ENCODE measurements at places on chromosomes 5 and 9.

GRCh38 chr5:154652746-154653417 lies 102.3 kb upstream of the LARP1 start:
- no peak for DNase-seq

GRCh38 chr5:135977375-135977928 lies 22.7 kb upstream of the LECT2 start:
- peak; percentile 83 for DNase-seq

DNA sequence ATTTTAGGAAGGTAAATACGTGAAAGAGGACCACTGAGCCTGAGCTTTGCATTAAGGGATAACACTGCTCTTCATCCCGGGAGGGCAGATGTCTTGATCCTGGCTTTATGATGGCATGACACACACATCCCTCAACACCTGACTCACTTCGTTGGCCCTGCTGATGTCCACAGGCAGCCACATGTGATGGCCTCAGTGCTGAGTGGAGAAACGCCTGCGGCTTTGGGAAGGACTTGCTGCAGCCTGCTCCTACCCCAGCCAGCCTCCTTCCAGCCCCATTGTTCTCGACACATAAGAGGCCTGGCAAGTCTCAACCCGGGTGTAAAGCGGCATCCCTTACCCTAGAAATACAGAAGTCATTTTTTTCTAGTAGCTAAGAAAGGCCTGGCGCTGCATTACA lies 169.0 kb downstream of the SYK start:
- DNase-seq = no peak

DNA sequence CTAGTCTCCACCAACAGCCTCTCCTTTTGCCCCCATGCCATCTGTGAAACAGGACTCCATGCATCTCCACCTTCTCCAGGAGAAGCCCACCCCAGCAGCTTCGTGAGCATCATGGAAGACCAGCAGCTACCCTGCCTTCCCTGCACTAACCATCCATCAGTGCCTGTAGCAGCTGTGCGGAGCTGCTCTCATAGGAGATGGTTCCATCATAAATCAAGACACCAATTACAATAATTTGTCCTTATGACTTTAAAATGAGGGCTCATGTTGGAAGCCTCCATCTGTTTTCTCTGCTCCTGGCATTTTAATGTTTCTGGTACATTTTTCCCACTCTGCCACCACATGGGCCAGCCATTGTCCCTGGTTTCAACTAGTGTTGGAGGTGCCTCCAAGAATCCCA lies 69.9 kb downstream of the FGF1 start:
- DNase-seq = no peak

DNA sequence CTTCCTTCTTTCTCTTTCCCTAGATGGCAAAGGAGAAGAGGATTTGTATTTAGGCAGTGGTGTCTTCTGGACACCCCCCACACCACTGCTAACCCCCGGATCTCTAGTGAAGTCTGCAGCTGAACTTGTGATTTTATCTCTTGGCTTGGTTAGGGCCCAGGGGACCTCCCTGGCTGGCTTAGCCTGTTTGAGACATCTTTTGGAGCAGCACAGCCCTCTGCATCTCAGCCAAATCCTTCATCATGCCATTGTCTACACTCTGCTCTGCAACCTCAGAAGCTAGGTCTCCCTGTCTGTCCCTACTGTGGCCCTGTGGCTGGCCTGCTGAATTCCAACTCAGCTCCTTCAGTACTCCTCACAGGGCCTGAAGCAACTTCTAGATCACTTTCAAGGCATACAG lies 81.7 kb downstream of the MUSK start:
- DNase-seq = no peak

DNA sequence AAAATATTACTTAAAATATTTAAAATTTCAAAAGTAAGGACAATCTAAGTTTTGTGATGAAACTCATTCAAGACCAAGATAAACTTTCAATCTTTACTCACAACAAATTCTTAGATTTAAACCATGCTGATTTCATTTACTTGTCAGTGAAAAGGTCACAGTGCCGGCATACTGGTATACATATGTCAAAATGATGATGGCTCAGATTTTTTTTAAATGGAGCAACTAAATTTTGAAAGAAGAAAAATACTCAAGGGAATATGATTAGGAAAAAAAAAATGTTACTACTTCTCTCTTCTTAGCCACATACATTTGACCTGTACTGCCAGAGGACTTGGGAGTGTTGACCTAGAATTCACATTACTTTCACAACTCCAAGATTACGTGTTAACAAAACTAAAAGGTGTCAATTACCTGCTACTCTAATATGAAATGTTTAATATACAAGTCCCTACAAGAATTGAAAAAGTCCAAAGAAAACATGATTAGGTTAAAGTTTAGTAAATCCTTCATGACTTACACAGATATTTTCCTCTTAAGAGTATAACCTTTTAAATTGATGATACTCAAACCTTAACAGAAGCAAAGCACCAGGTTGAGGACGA lies 4.6 kb downstream of the EFNA5 start:
- no peak for DNase-seq

DNA sequence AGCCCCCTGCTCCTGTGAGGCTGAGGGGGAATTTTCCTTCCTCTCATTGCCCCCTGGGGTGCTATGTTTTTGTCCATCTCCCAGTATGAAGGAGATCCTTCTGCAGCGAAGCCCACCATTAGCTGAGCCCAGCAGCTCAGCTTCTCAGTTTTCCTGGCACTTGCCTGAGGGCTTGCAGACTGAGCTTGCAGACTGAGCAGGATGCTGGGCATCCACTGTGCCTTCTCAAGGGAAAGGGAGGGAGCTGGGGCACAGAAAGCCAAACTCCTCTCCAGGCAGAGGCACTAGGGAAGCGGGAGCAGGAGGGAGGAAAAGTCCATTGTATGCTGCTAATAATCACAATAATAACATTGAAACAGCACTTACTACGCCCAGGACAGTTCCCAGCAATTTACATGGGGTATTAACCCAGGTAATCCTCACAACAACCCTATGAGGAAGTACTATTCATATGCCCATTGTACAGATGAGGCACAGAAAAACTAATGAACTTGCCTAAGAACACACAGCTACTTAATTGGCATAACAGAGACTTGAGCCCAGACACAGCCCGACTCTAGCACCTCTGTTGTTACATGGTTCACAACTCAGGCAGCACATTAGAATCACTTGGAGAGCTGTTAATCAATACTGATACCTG lies 86.9 kb upstream of the SSBP2 start:
- peak; percentile 49 for DNase-seq

DNA sequence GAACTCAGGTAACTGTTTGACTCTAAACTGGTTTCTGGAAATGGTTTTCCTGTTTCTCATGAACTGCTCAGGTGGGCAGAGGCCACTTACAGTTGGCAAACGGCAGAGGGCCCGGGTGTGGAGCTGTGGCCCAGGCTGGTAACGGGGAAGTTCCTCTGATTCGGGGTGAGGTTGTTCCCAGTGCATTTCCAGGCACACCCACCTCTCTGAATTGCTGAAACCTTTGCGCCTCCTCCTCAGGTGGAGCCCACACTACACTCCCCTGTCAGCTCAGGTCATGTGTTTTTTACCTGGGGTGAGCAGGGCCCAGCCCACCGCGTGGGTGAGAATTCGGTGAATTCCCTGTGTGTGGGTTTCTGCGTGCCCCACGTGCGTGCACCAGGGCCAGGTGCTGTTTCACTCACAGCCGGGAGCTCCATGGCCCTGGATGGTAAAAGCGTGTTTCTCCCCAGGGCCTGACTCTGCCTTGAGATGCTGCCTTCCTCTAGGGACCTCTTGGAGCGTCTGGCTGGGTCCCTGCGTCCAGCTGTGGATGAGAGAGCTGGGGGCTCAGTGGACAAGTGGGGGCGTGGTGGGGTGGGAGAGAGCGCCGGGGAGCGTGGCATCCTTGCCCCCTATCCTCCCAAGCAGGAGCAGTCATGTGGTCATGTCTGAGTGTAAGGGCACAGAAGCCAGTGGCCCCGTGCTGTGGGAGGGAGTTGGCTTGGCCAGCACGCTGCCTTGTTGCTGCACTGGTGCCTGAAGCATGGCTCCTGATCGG lies 33.5 kb upstream of the LPCAT1 start:
- DNase-seq = no peak

GRCh38 chr9:125998837-125999503 lies 251.8 kb downstream of the PBX3 start:
- DNase-seq = no peak

- peak; percentile 50 for DNase-seq
Measured at GRCh38 chr9:103397868-103398600, 402.9 kb downstream of the CYLC2 start.

- DNase-seq = no peak
Measured at GRCh38 chr5:65157906-65158603, 323.7 kb downstream of the ADAMTS6 start.

DNA sequence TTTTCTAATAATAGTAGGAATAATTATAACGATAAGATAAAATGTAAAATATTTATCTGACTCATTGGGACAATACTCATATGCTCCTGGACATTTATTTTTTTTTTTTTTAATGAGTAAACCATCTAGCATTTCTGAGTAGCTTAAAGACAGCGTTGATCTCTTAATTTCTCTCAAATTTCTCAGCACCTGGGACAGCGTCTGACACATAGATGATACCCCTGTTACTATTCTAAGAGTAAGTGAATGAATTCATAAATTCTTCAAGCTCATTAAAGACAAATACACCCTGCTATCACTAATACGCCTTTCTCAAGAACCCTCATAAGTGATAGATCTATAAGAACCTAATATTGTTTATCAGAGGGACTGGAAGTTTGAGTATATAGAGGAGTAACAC lies 12.0 kb upstream of the HTR4 start:
- no peak for DNase-seq

GRCh38 chr9:127451858-127452656 lies 747 bp downstream of the LRSAM1 start:
- DNase-seq = peak; percentile 35

DNA sequence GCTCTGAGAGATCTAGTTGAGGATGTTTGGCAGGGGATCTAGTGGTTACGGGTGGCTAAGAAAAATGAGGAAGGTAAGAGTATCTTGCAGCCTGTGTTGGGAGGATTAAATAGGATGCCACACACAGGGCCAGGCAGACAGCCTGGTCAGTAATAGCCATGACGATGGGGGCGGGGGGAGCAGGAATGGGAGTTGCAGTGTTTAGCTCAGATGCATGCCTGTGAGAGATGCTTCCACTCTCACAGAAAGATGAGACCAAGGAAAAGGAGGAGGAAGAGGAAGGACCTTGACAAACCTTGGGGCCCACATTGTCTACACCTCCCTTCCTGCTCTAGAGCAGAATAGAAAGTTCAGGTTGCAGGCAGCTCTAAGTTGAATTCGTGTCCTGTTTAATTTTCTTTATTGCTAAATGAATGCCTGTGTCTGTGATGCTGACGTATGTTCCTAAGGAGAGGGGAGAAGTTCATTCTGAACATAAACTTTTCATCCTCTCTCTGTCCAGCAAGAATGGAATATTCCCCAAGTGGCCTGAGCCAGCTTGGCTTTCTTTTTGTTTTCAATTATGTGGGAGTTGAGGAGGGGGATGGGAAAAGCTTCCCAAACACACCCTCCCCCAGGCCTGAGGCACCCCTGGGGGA lies 28.7 kb downstream of the TGFBI start:
- no peak for DNase-seq

- no peak for DNase-seq
Measured at GRCh38 chr9:87327575-87328125, 170.0 kb upstream of the DAPK1 start.

GRCh38 chr9:4855841-4856240 lies 63.1 kb downstream of the RCL1 start:
- DNase-seq = no peak

DNA sequence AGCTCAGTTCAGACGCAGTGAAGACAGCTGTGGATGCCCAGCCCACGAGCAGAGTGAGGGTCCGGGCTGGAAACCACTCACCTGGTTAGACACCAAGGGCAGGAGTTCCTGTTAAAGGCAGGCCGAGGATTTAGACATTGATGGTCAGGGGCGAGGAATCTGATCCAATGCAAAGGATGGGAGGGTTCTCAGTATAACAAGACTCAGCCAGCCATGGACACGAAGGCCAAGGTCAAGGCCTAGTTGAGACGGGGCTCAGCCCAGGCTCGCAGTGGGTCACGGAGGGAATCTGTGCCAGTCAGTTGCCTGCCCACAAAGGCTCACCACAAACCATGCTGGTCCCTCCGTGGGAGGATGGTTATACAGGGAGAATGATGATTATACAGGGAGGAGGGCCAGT lies 63.3 kb upstream of the FCN1 start:
- no peak for DNase-seq

DNA sequence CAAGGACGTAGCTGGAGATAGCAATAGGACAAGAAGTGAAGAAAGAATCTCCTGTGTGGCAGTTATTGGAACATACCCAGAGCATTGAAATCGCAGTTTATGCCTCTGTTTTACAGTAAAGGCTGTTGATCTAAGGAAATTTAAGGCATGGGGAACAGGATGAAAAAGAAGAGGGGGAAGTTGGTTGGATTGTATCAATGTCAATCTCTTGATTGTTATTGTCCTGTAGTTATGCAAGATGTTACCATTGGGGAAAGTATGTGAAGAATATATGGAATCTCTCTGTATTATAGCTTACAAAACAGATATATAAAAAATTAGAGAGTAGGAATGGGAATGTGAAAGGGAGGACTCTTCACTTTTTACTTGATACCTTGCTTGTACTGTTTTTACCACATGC lies 195.6 kb upstream of the NREP start:
- DNase-seq = no peak

DNA sequence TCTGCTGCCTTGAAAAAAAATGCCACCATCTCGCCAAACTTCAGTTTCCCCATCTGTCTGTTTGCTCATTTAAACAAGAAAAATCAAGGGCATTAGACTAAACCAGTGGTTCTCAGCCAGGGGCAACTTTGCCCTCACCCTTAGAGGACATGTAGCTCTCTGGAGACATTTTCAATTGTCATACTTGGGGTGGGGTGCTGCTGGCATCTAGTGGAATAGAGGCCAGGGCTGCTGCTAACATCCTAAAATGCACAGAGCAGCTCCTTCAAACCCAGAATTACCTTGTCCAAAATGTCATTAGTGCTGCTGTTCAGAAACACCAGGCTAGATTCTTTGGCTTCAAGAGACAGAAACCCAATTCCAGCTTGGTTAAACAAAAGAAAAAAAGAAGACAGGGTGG lies 71.1 kb upstream of the FOXE1 start:
- no peak for DNase-seq

DNA sequence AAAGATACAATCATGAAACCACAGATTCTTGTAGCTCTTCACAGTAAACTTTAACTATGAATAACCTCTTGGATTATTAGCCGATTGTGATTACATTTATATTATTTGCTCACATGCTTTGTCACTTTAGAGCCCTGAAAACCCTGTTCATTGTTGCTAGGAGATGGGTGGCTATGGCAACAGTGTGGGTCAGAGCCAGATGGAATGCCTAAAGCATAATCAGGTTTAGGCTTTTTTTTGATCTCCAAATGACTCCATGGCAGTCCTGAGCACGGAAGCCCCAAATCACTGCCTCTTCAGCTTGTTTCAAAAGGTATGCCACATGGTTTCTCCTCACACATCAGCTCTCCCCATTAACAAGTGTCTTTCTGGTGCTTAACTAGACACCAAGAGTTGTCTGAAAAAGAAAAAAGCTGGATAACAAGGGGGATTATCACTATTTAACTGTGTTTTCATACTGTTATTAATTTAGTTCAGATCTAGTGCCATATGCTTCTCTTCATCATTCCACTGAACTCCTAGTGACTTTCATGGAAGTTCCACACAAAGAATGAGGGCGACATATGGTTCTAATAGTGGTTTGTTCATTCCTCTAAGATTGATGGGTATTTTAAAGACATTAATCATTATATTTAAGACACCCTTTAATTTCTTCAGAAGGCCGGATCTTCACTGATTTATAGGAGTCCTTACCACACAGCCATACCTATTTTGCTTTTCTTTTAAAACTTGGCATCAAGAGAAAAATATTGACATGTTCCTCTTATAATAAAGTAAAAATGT lies 88.8 kb upstream of the PAM start:
- peak; percentile 56 for DNase-seq

Data from retina (tissue), 1 donor.